ENCODE measurements at places on chromosomes 1 and 21.

DNA sequence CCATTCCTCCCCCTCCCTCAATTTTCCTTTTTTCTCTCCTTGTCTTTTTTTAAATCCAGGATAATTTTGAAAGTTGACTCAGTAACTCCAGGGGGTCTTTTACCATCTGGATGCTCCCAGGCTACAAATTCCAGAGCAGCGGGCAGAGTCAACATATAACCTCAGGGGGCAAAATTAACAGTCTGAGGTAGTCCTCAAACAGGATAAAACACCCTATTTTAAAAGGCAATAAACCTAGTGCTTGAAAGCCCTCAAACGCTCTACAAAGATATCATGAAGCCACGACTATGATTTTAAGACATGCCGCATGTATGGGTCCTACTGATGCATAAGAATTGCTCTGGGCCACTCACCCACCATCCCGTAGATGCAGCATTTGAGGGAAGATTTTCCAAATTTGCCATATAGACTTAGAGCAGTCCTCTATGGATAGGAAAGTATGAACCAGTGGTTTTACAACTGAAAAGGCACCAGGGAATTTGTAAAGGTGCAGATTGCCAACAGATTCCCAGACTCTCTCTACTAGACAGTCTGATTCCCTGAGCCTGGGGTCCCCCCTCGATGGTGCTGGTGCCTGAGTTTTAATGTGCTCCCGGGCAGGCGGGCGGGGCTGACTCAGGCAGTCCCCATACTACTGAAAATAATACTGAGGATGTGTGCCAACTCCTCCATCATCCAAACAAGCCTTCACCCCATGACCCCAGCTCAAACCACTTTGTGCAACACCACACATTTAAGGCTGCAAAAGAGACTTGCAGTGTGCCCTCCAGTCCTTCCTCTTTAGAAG is 37.2 kb downstream of the PTPN14 start:
- no peak for DNase-seq

DNA sequence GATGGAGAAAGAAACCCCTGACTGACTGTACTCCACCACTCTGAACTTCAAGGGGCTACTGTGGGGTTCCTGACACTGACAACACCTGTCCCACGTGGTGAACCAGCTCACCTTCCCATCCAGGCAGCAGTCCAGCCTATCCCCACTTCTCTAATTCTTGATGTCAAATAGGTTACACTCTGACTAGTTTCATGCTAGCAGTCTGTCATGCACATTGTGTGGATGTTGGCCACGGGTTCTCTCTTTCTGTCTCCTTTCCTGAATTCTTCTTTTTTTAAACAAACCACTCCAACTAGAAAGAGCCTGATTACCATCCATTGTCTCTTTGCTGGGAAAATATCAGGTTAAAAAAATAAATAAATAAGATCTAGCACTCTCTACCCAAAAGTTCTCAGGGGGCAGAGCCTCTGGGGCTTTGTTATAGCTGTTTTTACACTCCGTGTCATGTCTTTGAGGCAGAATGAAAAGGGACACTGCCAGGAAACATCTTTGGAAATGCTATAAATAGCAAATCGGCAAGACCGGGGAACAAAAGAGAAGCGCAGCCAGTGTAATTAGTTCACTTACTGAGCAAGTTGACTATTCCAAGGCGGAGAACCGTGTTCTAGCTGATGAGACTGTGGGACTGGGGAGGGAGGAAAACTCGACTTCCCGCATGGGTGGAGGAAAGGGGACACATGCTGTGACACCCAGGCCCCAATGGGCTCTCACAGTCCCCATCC is 356.1 kb downstream of the OMA1 start:
- no peak for DNase-seq

- no peak for DNase-seq
Observed at GRCh38 chr21:44485254-44485793, 30.0 kb downstream of the LRRC3 start.

DNA sequence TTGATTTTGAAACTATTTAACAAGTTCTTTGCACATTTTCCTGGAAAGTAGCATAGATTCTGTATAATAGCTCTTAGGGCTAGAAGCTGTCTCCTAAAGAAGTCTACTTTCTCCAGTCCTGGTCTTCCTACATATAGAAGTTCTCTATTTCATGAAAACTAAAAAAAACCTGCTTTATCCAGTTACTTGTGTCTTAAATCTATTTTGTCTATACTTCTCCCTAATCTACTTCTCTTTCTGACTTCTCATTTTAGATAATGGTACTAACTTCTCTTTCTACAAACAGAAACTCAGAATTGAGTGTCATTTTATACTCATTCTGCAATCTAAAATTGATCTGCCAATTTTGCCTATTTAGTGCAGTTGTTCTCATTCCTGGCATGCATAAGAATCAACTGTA is 28.7 kb downstream of the PDE4B start:
- no peak for DNase-seq

DNA sequence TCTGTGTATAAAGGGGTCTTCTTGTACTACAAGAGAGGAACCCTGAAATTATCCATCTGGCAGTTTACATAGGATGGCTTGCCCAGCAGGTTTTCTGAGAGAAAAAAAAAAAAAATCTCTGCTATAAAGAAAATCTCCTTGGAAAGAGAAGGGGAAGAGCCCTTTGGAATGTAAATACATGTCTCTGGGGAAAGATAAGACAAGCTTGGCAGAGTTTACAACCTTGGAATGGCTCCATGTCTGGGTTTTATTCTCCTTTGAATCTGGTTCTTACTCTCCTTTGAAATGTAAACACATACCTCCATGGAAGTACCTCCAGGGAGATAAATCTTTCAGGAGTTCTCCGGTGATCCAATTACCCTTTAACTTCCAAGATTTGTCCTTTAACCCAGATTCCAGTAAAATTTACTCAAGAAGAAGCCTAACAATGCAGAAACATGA is 45.1 kb upstream of the DNAH14 start:
- no peak for DNase-seq

- no peak for DNase-seq
Observed at GRCh38 chr1:13801232-13801631, 101.2 kb downstream of the PRDM2 start.

- peak; percentile 25 for DNase-seq
Observed at GRCh38 chr1:207077470-207078377, 10.9 kb upstream of the C4BPB start.

- DNase-seq, result no peak
Observed at GRCh38 chr1:162389021-162389818, 7.7 kb downstream of the C1orf226 start.

DNA sequence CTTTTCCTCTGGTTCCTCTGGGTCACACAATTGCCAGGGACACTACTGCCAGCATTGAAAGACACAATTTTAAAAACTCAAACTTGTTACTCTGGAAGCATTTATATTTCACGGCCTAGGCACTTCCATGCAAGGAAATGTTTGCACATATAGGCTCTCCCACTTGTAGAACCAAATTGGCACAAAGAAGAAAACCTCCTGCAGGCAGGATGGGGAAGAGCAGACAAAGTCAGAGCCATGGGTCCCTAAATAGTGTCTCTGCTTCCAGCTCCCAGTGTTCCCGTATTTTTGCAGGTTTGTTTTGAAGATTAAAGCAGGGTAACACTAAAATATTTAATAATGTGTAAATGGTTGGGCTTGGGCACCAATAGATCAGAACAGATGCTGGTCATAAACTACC is 19.0 kb upstream of the ADGRL2 start:
- DNase-seq, result no peak

- no peak for DNase-seq
Observed at GRCh38 chr21:37378700-37379139, 12.1 kb downstream of the DYRK1A start.

- peak; percentile 24 for DNase-seq
Observed at GRCh38 chr1:33180911-33181890, 642 bp downstream of the TRIM62 start.

- DNase-seq, result no peak
Observed at GRCh38 chr1:6723621-6724428, 22.2 kb upstream of the DNAJC11 start.

GRCh38 chr1:238384381-238384780 is 493.7 kb upstream of the ZP4 start:
- no peak for DNase-seq

GRCh38 chr1:36968730-36969129 is 65.6 kb downstream of the GRIK3 start:
- no peak for DNase-seq

DNA sequence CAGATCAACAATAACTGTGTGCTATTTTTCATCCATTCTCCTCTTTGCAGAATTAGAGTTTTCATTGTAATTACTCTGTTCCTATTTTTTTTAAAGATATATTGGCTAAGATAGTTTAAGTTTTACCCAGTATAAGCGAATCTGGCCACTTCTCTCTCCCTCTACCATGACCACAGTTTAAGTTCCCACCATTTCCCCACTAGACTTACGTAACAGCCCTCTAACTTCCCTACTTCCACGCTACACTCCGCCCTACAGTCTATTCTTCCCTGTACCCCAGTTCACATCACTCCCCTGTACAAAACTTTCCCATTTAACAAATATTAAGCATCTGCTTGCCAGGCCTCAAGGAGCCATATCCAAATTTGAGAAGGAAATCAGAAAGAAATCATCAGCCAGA is 16.5 kb downstream of the CTSK start:
- DNase-seq, result no peak

DNA sequence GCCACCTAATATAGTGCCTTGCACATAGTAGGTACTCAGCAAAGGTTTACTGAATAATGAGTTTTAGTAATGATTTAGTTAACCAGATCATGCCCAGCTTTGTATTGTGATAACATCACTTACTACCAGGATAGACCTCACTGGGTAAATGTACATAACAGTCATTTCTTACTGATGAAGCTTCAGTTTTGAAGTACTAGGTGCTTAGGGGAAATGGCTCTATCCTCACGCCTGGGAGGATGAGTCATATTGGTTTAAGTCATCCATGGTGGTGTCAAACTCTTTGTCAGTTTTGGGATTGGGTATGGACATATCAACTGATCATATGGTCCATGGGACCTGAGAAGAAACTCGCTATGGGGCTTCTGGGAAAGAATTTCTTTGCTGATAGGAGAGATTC is 90.6 kb upstream of the USP24 start:
- DNase-seq, result no peak

GRCh38 chr1:203025686-203026030 is 633 bp upstream of the PPFIA4 start:
- DNase-seq, result no peak

DNA sequence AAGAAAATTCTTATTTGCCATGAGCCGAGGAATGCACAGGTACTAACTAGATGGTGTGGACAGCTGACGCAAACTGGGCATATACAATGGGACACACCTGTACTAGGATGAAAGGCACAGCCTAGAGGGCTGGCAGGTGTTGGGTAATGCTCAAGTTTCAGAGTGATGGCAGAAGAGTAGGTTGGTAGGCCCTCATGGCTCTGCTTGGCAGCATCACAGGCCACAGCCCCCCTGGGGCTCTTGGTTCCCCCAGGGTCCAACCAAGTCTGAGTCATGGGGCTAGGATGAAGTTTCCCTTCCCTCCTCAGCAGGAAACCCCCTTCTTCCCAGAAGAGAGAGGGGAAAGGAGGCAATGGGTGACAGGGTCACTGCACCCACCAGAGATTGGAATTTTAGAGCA is 35.2 kb downstream of the SPEN start:
- DNase-seq, result no peak

DNA sequence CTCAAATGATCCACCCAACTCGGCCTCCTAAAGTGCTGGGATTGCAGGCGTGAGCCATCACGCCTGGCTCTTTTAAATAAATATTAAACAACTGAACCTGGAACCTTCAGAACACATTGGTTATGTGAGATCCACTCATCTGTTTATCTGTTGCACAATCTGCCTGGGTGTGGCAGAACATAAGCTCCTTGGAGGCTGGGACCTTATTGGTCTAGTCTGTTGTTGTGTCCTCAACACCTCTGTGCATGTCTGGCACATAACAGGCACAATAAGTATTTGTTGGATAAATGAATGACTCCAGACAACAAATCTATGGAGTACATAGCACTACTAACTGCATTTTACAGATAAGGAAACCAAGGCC is 4.1 kb upstream of the NBL1 start:
- no peak for DNase-seq

- no peak for DNase-seq
Observed at GRCh38 chr1:230868736-230869385, 540 bp upstream of the C1orf198 start.

- DNase-seq, result no peak
Observed at GRCh38 chr1:65434760-65435159, 14.3 kb downstream of the LEPR start.

DNA sequence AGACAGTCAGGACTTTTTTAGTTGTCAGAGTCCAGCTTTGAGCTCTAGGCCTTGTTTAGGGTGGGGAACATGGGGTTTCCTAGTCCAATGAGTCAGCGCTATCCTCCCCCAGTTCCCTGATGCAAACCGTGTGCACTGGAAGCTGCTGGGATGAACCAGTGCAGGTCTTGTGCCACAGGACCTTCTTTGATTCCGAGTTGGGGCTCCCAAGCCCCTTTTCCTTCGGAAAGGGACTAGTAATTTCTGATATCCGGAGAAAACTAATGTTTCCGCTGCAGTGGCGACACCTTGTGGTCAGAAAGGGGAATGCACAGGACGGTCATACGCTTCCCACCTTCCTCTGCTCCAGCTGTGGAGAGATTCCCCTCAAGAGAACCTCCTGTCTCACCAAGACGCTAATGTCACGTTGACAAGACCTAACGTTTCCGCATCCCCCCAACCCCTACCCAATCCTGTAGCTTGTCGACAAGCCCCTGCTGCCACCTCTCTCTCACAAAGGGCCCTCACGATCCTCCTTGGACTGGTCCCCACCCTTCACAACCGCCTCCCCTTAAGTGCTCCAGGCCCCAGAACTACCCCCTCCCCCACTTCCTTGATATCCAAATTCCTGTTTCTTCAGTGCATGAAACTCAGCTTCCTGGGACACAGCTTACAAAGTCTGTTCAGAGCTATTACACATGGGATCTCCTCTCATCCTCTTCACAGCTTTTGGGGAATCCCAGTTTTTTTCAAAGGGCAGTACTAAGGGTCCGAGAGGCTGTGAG is 30.9 kb downstream of the GPA33 start:
- peak; percentile 58 for DNase-seq

DNA sequence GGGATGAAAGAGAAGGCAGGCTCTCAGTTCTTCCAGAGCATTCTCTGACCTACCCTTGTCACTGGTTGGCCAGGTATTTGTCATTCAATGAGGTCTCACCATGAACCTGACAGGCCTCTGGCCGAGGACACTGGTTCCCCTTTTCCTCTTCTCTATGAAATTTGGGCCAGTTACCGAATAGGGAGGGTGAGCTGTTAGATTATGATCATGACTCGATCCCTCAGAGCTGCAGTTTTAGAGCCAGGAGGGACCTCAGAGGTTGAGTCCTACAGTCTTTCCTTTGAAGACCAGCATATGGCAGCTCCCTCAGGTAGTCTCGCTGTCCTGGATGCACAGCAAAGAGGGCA is 29.5 kb upstream of the CLSTN1 start:
- DNase-seq, result no peak

DNA sequence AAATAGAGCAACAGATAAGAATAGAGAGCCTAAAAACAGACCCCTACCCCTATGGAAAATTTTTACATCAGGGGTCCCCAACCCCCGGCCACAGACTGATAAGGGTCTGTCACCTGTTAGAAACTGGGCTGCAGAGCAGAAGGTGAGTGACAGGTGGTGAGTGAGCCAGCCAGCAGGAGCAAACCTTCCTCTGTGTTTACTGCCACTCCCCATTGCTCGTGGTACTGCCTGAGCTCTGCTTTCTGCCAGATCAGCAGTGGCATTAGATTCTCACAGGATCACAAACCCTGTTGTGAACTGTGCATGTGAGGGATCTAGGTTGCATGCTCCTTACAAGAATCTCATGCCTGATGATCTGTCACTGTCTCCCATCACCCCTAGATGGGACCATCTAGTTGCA is 174.1 kb downstream of the FOXD2 start:
- DNase-seq, result no peak
